ENCODE measurements at places on chromosomes 2 and 18. TPM values are rescaled to one million over a fixed set of nuclear protein-coding genes. Genes with fewer than 3 reads are reported as not detected.

GRCh38 chr2:66753660-66754059 is 318.7 kb downstream of the MEIS1 start:
- no peak for DNase-seq

The KLHL41 gene
- total RNA-seq = 0.51 TPM

DNA sequence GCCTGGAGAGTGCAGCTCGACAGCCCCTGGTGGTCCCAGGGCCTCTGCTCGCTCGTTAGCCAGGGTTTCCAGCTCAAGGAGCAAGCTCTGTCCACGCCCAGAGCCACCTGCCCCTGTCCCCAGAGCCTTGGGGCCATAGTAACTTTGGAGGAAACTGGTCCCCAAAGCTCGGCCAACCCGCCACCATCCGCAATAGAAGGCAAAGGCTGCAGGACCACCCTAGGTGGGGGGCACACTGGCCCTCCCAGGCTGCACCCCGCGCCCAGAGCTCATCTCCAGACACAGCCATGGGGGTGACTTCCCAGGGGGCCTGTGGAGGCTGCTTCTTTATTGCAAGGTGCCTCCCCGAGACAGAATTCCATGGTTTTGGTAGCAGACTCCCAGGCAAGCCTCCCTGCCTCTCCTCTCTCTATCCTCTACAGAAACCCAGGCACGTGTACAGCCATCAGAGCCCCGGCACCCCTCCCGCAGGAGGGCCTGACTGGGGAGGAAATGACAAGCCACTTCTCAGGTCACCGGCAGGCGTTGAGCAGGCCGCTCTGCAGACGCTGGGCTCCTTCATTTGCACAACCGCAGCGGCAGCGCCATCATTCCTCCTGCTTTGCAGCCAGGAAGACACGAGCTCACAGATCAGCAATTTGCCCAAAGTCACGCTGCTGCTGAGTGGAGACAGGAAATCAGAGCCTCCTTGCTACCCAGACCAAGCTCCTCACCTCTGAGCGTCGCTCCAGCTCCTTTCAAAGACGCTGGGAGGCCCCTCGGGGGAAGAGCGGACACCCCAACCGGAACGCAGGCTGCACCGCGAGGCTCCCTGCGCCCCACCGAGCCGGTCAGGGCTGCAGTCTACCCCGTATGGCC is 80.2 kb downstream of the NDUFA10 start:
- no peak for DNase-seq

DNA sequence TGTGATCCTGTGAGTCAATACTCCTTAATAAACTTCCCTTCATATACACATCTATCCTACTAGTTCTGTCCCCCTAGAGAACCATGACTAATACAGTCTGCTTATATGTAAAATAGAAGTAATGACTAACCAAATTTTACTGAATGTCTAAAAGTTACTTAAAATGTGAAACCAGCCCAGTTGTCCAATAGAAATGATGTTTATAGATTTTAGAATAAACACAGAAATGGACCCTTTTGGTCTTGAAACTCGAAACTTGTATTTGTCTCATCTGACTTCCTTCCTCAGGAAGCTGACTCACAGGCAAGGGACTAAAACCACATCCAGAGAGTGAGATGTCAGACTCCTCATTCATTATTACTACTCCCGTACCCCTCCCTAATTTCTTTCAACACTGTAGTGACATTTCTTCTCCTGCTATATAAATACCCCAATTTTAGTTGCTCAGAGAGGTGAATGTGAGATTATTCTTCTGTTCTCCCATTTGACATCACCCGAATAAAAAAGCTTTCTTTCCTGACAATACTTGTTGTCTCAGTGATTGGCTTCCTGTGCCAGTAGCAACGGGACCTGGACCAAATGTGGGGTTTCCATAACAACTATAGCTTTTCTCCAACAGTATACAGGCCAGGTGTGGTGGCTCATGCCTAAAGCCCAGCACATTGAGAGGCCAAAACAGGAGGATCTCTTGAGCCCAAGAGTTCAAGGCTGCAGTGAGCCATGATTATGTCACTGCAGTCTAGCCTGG is 486.0 kb downstream of the ERBB4 start:
- peak; percentile 51 for DNase-seq

GRCh38 chr2:161337247-161337646 is 29.0 kb downstream of the PSMD14 start:
- no peak for DNase-seq

- peak; percentile 68 for DNase-seq
Observed at GRCh38 chr2:212227755-212228154, 310.8 kb downstream of the ERBB4 start.

The REG3A gene
- not detected for total RNA-seq

GRCh38 chr2:20398956-20399567 is 47.8 kb upstream of the RHOB start:
- no peak for DNase-seq

- DNase-seq = no peak
Observed at GRCh38 chr2:234676783-234677450, 180.0 kb upstream of the ARL4C start.

The PRKAG3 gene
- not detected for total RNA-seq

DNA sequence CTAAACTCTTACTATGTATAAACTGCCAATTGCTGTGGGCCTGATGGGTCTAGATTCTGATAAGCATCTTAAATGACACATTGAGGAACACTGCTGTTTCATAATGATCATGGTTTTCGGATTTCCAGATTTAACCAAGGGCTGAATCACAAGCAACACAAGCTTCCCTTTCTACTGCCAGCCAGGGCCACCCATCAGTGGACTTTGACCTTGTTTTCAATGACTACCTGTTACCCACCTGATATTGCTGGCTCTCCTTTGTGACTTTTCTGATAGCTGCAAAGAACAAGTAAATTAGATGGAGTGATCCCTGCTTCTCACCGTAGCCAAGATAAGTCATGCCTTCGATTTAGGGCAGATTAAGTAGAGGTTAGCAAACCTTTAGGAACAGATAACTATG is 259.0 kb downstream of the PAX3 start:
- no peak for DNase-seq

The MAPK4 gene
- total RNA-seq = 0.17 TPM

The SLC14A1 gene
- 7.5 TPM for total RNA-seq

DNA sequence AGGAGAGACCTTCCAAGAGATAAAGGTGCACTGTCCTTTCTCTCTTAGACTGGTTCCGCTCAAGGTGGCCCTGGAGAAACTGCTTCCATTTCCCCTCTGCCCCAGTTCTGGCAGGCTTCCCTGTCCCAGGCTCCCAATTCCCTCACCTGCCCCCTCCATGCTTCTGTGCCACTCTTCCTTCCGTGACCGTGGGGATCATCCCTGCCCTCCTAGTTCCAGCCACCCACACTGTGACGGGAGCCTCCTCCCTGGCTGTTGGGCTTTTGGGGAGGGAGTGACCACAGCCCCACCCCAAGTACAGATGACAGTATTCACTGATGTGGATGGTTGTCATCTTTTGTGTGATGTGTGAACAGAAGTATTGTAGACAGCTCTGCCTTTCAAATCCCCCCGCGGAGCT is 2.8 kb downstream of the IMPA2 start:
- DNase-seq = no peak

DNA sequence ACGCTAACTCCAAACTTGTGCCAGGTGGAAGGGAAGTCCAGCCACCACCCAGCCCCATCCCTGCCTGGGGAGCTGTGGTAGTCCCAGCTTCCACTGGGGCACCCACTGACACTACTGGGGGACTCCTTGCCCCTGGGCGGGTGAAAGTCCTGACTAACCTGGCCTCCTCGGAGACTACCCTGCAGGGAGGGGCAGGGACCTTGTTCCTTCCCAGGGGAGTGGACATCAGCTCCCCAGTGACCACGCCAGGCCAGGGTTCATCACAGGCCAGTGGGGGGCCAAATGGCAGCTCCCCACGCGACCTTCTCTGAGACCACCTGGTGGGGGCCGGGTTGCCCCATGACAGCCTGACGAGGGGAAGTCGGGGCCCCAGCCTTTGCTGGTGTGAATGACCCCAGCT is 420.0 kb upstream of the SALL3 start:
- DNase-seq = no peak

- DNase-seq = peak; percentile 65
Observed at GRCh38 chr18:47254341-47254939, 3.0 kb upstream of the SKOR2 start.

- no peak for DNase-seq
Observed at GRCh38 chr2:190968522-190968921, 45.4 kb downstream of the STAT1 start.

The ZNF804A gene
- 1.5 TPM for total RNA-seq

- DNase-seq = peak; percentile 47
Observed at GRCh38 chr2:174764280-174765255, at the start of gene CHRNA1. Gene CHRNA1, minus strand, starts transcription at chr2:174764472. Its CDS starts 78 bp downstream, at chr2:174764394.

The LBX2 gene
- 1.7 TPM for total RNA-seq

DNA sequence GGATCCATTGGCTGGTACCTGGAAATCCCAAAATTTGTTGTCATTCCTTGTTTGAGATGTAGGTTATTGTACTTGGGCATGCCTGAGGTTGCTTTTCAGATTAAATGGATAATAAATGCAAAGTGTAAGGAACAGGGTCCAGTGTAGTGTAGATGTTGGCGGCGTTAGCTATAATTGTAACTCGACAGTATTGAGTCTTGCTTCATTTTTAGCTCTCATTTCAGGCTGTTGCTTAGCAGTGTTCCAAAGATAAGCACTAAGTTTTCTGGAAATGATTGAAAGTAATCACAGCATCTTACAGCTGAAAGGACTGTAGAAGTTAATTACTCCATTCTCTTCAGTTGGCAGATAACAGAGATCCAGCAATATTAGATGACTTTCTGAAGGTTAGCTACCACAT is 47.8 kb upstream of the SPTBN1 start:
- no peak for DNase-seq

GRCh38 chr2:197708331-197708730 is 3.2 kb downstream of the MARS2 start:
- peak; percentile 7 for DNase-seq

DNA sequence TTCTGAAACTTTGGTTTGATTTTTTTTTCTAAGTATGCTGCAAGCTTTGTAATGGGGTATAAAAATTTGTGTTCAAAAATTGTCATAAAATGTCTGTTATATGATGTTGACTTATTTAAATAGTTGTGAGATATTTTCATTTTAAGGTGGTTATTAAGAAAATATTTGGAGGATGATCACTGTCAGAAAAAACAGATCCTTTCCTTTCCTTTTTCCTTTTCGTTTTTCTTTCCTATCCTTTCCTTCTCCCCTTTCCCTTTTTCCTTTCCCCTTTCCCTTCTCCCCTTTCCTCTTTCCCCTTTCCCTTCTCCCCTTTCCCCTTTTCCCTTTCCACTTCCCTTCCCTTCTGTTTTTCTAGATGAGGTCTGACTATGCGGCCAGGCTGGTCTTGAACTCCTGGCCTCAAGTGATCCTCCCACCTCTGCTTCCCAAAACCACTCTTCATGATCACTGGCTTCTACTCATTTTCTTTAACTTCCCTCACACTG is 640.5 kb downstream of the PLCL1 start:
- DNase-seq = no peak

All from Daoy (cell line).